Activated T-helper 2 cell treated with anti-CD3 and anti-CD28 coated beads, Interferon-gamma antibody, Interleukin-2, Interleukin-4, amounts not matched to agents 10 μg/mL and 5 μg/mL and 100 μg/mL, durations not matched to agents 14 hours and 24 hours and 36 hours (primary cell): ENCODE measurements at places on chromosomes 2 and 18. TPM values are rescaled to one million over a fixed set of nuclear protein-coding genes. Genes with fewer than 3 reads are reported as not detected.
A peak's percentile ranks its signal among the peaks of the same experiment; 100 is the strongest.

DNA sequence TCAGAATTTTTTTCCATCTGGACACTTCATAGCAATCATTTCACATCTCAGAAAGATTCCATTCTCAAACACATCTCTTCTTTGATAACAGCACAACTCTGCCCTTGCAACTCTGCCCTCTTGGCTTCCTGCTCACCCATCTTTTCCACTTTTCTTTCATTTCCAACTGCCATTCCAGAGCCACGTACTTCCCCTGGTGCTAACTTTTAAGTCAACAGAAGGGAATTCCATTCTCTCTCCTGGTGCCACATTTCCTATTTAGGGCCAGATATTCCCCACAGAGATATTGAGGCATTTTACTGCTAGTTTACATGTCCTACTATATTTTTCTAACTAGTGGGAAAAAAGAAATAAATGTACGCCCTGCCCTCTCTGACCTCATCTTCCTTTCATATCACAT lies 590.2 kb downstream of the ARHGAP15 start:
- peaks cover 29% of the 10 kb centered on the region for H3K36me3 ChIP-seq
- H3K27ac ChIP-seq, result no peak overlapping the region
- peaks cover 2% of the 10 kb centered on the region for H3K4me1 ChIP-seq
- no peaks in the 10 kb centered on the region for H3K27me3 ChIP-seq
- no peak overlapping the region for H3K4me3 ChIP-seq

GRCh38 chr2:37829202-37829601 lies 95.9 kb upstream of the RMDN2 start:
- H3K27ac ChIP-seq, result no peak overlapping the region
- peaks cover 1% of the 10 kb centered on the region for H3K27me3 ChIP-seq
- H3K36me3 ChIP-seq, result no peaks in the 10 kb centered on the region
- peaks cover 15% of the 10 kb centered on the region for H3K4me1 ChIP-seq
- DNase-seq, result no peak

- no peak overlapping the region for H3K27ac ChIP-seq
- peaks cover 73% of the 10 kb centered on the region for H3K27me3 ChIP-seq
- H3K4me1 ChIP-seq, result peaks cover 23% of the 10 kb centered on the region
- DNase-seq, result no peak
Observed at GRCh38 chr2:221571551-221572218, 419 bp downstream of the EPHA4 start.

KCNG2 gene
- not detected in 2 replicates for total RNA-seq

MYCN gene
- not detected in 2 replicates for total RNA-seq

- H3K4me3 ChIP-seq, result peak overlapping the region; percentile 37
- peaks cover 3% of the 10 kb centered on the region for H3K4me1 ChIP-seq
- no peaks in the 10 kb centered on the region for H3K36me3 ChIP-seq
- H3K27ac ChIP-seq, result no peak overlapping the region
- H3K27me3 ChIP-seq, result peaks cover 50% of the 10 kb centered on the region
Observed at GRCh38 chr18:57801325-57801724, 1.8 kb downstream of the ATP8B1 start.

DNA sequence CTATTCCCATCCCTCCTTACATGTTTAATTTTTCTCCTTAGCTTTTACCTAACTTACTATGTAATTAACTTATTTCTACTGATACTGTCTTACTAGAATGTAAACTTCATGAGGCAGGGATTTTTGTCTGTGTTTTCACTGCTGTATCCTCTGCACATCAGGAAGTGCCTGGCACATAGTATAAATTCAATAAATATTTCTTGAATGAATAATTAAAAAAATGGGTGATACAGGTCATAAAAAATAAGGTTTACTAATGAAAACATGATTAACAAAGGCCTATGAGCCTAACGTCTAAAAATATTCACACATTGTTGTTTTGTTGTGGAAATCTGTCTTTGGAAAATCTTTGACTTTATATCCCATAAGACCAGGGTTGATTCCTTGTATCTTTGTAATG lies 4.5 kb downstream of the RBKS start:
- peaks cover 14% of the 10 kb centered on the region for H3K4me1 ChIP-seq
- peaks cover 7% of the 10 kb centered on the region for H3K36me3 ChIP-seq
- no peak overlapping the region for H3K4me3 ChIP-seq
- no peak overlapping the region for H3K27ac ChIP-seq
- no peaks in the 10 kb centered on the region for H3K27me3 ChIP-seq
- DNase-seq, result no peak

DNA sequence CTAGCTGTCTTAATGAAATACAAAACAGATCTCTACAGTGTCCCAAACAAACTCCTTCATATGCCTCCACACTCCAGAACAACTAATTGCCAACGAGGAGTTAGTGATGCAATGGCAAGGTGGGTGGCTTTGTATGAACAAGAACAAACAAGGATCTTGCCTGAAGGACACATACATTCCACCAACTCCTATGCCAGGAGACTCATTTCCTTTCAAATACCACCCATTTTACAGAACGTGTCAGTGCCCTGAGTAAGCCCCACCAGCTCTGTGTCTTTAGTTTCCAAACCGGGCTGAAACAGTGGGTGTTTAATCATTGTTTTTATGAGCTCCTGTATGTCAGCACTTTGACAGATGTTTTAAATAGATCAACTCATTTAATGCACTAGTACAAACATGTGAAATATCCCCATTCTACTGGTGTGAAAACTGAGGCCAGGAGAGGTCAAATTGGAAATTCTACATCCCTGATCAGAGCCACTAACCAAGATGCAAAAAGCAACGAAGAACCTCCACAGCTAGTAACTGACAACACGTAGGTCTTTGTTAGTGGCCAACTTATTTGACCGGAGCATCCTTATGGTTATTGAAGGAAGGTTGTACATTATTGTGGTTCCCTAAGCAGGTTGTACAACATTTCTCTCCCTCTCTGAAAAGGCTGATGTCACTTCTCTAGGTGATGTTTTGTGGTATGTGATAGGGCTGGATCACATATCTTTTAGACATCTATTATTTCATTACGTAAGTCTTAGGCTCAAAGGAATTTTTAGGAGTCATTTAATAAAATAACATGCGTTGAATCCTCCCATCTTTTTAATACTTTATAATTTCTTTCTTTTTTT lies 534.9 kb upstream of the TNP1 start:
- no peaks in the 10 kb centered on the region for H3K36me3 ChIP-seq
- H3K4me3 ChIP-seq, result no peak overlapping the region
- peaks cover 6% of the 10 kb centered on the region for H3K4me1 ChIP-seq
- DNase-seq, result no peak
- no peak overlapping the region for H3K27ac ChIP-seq

DNA sequence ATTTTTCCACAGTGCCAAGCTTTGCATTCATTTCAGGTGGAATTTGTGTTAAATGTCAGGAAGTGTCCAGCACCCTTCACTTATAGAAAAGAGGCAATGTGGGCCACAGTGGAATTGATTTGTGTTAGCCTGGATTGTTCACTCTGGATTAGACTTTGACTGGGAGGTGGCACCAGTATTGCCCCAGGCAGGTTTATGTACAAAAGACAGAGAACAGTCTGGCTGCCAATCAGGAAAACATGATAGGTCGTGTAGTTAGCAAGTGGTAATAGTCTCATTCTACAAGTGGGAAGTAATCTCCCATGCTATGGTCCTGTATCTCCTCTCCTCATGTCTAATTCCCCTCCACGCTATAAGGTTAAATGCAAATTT lies 45.6 kb downstream of the RAB27B start:
- no peak for DNase-seq
- peaks cover 14% of the 10 kb centered on the region for H3K4me1 ChIP-seq
- H3K4me3 ChIP-seq, result no peak overlapping the region

DNA sequence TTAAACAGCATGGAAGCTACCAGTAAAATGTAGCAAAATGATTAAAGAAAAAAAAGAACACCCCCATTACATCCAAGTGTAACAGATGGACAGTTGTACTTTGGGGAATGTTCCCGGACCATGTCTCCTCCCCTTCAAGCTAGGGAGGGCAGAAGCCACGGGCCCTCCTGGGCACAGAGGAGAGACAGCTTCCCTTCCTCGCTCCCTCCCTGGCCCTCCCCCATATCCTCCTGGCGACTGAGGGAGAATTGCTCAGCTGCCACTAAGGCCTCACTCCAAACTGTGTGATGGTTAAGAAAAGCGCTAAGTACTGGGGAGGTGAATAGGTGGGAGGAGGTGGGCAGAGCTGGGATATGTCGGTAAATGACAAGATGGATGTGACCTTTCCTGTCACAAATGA lies 358.0 kb downstream of the HRH4 start:
- H3K36me3 ChIP-seq, result no peaks in the 10 kb centered on the region
- H3K27me3 ChIP-seq, result no peaks in the 10 kb centered on the region
- no peak overlapping the region for H3K4me3 ChIP-seq
- no peak overlapping the region for H3K27ac ChIP-seq
- no peak for DNase-seq
- H3K4me1 ChIP-seq, result no peaks in the 10 kb centered on the region

SLC11A1 gene
- 0.18 and 0.21 TPM in 2 replicates for total RNA-seq
